Fibroblast of mammary gland (primary cell): ENCODE measurements at places on chromosomes 3 and 15.

- peak; percentile 81 for DNase-seq
Observed at GRCh38 chr3:171282041-171282440, 178.2 kb downstream of the TNIK start.

- DNase-seq: peak; percentile 8
Observed at GRCh38 chr3:174821477-174821876, 37.7 kb upstream of the NAALADL2 start.

GRCh38 chr15:93870583-93870982 is 360.8 kb upstream of the MCTP2 start:
- DNase-seq: no peak

DNA sequence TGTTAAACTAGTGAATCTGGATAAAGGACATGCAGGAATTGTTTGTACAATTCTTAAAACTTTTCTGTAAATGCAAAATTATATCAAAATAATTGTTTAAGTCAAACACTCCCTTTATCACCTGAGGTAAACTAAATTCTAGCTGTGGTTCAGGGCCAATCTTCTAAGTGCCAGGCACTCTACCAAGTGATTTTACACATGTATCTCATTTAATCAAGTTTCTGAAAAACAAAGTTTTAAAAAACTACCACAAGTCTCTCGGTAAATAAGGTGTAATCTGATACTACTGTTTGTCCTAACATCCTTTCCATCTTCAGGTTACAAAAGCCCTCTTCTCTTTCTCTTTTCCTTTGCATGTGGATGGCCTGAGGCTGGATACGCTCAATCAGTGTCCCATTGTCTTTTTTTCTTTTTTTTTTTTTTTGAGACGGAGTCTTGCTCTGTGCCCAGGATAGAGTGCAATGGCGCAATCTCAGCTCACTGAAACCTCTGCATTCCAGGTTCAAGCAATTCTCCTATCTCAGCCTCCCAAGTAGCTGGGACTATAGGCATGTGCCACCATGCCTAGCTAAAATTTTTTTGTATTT is 19.3 kb downstream of the IFT80 start:
- DNase-seq: no peak

DNA sequence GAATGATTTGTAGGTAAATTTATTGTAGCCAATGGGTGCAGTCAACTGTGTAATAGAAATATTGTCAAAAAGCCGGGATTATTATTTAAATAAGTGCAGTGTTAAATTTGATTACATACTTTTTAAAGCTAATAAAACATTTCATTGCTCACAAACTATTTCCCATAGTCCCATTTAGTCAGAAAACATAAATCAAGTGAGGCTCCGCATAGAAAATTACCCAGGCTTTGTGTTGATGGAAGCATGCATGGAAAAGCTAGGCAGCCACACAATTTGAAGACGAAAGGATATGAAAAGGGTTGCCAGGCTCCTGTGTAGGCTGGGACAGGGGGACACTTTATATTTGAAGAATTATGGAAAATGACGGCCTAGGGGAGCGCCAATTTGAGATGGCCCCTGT is 82.3 kb downstream of the LRTM1 start:
- no peak for DNase-seq

DNA sequence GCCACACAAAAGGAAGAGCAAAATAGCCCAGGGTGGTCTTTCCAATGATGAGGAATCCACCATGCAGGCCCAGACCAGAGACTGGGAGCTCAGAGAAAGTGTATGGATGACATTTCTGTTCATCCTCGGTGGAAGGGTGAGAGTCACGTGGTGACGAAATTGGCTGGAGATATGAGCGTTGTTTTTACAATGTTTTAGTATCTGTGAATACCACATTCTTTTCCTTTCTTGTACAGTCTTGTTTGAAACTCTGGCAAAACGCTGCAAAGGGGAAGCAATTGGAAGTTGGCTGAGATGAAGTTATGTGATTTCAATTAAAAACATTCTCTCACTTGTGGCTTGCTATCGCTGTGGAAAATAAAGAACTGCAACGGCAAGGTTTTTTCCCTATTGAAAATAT is 137.5 kb downstream of the MAGI1 start:
- DNase-seq: no peak

GRCh38 chr15:61076598-61077170 is 152.4 kb downstream of the RORA start:
- DNase-seq: no peak

GRCh38 chr3:177449360-177450006 is 252.2 kb upstream of the TBL1XR1 start:
- DNase-seq: peak; percentile 49

DNA sequence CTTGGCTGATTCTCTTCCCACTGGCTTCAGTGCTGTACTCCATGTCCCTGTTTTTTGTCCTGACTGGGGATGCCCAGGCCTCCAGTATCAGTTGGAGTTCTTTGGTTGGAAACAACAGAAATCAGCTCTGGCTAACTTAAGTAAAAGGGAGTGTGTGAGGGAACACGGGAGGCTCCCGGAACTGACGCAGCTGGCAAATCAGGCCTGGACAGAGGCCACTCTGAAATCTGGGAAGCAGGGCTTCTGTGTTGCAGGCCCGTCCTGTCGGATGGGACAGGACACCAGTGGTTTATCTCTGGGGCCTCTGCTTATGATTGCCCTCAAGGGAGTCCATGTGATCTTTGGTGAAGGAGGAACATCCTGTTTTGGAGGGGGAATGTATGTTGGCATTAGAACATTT is 124.3 kb downstream of the CHCHD6 start:
- peak; percentile 36 for DNase-seq

GRCh38 chr3:139597947-139598346 is 58.4 kb upstream of the RBP1 start:
- no peak for DNase-seq

- no peak for DNase-seq
Observed at GRCh38 chr3:63442918-63443317, 164.8 kb downstream of the SYNPR start.

DNA sequence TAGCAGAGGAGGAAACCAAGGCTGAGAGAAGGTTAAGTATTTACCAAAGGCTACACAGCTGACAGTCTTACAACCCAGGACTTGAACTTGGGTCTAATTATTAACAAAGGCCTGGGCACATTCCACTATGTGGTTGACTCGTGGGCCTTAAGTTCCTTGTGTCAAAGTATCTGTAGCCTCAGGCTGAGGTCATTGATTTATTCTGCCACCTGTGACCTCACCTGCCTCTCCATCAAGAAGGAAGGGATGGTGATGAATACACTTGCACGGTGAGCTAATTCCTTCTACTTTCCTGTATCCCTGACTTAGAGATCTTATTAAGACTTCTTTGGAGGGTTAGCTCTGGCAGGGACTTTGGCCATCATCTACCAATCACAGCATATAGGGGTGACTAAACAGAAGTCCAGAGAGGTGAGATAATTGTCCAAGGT is 19.9 kb upstream of the LRRC58 start:
- no peak for DNase-seq

DNA sequence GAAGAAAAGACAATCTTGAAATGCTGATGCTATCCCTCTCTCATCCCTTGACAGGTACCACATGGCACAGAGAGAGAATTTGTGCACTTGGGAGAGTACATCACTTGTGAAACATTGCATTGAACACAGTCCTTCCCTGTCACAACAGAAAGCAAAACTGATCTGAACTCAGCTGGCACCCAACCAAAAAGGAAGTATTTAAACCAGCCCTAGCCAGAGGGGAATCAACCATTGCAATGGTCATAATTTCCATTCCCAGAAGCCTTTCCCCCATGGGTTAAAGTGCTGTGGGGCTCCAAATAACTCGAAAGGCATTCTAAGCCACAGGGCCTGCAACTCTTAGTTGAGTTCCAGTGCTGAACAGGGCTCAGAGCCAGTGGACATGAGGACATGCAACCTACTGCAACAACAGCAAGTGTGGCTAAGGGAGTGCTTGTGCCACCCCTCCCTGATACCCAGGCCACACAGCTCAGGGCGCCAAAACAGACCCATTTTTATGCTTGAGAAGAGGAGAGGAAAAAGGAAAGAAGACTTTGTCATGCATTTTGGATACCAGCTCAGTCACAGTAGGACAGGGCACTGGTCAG is 530.8 kb upstream of the BCHE start:
- no peak for DNase-seq

- no peak for DNase-seq
Observed at GRCh38 chr15:73582851-73583379, 50.3 kb downstream of the NPTN start.

DNA sequence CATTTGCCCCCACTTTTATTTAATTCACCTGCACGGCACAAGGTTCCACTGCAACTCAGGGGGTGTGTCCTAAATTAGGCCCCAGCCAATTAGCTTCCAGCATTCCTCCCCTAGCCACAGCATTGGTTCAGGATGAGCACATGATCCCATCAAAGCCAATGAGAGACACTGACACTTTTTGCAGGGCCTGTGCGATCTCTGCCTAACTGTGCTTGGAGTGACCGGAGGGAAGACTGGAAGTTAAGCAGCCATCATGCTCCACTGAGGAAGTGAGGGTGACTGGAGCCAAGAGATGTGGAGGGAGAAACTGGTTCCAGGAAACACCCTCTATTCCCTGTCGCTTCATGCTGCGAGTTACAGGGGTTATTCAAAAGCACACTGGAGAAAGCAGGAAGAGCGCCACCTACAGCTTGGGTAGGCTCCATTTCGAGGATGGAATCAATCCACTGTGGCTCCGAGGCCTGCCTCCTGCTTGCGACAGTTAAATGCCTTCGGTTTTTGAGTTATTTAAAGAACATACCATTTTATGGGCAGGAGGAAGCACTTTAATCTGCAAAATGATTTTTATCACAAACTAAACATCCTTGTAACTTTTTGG is 122.2 kb upstream of the WNT5A start:
- DNase-seq: no peak

DNA sequence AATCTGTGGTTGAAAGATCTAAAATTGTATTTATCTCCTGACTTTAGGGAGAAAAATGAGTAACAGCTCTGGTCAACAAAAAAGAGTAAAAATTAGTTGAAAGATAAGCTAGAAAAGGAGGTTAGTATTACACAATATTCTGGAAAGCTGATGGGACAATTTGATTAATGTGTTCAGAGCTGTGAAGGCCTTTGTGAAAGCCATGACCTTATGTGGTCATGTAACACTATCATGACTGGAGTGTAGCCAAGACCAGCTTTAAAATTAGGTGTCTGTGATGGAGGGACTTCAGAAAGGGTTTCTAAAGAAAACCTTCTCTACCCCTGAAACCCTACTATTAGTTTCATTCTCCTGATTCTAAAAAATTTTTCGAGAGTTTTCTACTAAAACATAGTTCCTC is 127.2 kb downstream of the NFKBIZ start:
- peak; percentile 29 for DNase-seq

GRCh38 chr15:45603881-45604280 is 16.7 kb downstream of the BLOC1S6 start:
- DNase-seq: no peak

- peak; percentile 88 for DNase-seq
Observed at GRCh38 chr15:66700802-66701421, 1.1 kb upstream of the SMAD6 start.

DNA sequence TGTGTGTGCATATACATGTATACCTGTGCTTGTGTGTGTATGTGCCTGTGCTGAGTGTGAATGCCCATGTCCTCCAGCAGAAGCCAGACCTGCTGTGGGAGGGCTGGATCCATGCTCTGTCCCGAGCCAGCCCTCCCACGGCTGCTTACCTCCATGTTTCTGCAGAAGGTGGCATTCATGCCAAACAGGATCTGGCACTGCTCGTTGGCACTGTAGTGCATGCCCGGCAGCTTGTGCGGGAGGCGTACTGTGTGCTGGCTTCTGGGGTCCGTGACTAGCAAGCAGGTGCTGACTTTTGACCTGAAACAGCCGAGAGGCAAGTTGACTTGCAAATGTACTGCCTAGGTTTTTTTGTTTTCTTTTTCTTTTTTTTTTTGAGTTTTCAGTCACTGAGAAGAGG is 189.3 kb downstream of the ADAMTS17 start:
- DNase-seq: no peak

DNA sequence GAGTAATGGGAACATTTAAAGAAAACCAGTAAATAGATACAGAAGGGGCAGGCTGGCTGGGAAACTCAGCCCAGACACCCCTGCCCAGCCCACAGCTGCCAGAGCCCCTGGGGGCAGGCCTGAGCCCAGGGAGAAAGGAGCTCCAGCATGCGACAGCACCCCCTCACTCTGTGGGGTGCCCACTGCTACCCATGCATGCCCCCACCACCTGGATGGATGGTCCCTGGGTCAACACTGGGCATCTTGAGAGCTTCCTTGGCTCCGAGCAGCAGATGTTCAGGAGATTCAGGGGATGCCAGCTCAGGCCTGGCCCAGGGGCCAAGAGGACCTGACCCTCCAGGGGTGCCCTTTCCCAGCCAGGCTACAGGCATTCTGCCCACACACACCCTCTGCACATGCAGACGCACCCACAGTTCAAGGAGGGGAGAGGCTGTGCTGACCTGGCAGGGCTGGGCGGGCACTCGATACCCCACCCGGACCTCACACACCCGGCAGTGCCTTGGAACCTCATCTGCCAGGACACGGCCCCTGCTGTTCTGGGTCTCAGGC is 31.5 kb downstream of the PTH1R start:
- DNase-seq: no peak

- no peak for DNase-seq
Observed at GRCh38 chr3:30766522-30766921, 127.9 kb downstream of the GADL1 start.

- no peak for DNase-seq
Observed at GRCh38 chr3:45975686-45976085, 19.9 kb downstream of the FYCO1 start.

GRCh38 chr15:65333856-65334255 is 29.4 kb downstream of the RNU5B-1 start:
- DNase-seq: no peak

GRCh38 chr3:72081471-72082185 is 296.7 kb upstream of the PROK2 start:
- DNase-seq: no peak

DNA sequence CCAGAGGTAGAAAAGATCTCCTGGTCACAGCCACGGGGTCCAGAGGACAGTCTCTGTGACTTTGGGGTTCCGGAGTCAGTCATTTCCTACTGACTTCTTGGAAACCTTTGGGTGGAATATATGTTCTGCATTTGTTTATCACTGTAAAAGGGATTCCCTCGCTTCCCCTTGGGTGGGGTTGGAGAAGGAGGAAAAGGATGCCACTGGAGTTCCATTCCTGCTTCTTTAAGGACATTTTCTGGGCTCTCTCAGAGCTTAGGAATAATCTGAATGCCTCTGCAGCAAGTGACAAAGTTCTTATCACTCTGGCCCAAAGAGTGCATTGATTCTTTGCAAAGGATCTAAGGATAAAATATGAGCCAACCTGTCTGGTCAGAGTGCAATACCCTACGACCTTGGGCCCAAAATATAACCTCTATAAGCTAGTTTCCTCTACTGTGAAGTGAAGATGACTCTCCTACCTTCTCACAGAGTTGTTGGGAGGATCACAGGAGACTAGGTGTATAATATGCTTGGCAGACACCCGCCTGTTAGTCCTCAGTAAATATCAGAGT is 17.2 kb downstream of the ARHGEF3 start:
- DNase-seq: no peak

- DNase-seq: peak; percentile 72
Observed at GRCh38 chr3:172341482-172342059, 106.7 kb downstream of the GHSR start.

GRCh38 chr3:159632851-159633250 is 355.8 kb upstream of the IL12A start:
- DNase-seq: no peak

GRCh38 chr3:190552969-190553759 is 39.3 kb downstream of the IL1RAP start:
- no peak for DNase-seq
